ENCODE measurements at places on chromosomes 12 and 14.
A peak's percentile ranks its signal among the peaks of the same experiment; 100 is the strongest.

GRCh38 chr12:68364893-68365725, 32.9 kb upstream of the MDM1 start:
- peak; percentile 95 for DNase-seq

DNA sequence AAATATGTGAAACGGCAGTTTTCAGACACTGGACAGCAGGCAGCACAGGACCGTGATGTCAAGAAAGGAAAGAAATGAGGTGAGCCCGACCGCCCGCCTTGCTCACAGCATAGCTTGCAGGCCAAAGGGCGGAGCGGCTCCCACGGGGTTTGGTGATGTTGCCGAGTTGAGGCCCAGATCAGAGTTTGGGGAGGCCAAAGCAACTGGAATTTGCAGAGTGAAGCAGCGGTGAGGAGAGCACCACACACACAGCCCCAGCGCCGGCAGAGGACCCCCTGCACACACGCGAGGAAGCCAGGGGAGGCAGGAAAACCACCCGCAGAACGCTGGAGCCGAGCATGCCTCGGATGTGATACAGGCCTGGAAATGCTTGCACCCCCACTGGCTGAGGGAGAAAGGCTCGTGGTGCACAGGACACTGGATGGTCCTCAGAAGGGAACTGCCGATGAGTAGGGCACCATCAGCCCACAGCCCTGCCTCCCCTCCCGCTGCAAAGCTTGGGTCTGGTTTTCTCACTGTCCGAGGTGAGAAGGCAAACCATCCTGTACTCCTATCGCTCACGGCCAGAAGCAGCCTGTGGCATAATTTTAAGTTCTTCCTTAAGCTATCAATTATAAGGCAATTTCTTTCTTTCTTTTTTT, 25.7 kb upstream of the PLD4 start:
- no peak for DNase-seq

DNA sequence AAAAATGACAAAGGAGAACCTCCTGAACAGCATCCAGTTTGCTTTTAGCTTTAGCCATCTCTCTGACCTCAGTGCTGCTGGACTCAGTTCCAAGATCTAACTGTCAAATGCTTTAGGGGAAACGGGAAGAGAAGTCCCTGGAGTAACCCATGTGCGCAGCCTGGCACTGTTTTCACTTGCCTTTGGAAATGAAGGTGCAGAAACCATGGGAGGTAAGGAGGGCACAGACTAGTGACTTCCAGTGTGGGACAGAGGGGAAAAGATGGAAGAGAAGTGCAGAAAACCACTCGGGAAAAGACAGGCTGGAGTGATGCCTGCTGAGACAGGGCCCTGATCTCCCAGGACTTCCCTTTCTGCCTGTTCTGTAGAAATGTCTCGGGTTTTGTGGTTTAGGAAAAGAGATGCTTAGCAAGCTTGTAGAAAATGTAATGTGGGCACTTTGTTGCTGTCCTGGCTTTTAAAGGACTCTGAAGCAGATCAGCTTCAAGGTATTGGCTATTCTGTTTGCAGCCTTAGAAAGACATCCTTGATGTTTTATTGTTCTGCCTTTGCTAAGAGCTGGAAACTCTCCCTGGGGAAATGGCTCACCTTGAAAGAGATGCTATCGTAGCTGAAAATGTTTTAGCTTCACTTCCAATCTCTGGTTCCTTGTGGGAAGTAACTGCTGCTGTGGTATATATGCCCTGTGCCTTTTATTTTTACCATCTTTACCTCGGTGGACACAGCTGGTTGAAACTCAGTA, 124.6 kb upstream of the HIF1A start:
- no peak for DNase-seq

DNA sequence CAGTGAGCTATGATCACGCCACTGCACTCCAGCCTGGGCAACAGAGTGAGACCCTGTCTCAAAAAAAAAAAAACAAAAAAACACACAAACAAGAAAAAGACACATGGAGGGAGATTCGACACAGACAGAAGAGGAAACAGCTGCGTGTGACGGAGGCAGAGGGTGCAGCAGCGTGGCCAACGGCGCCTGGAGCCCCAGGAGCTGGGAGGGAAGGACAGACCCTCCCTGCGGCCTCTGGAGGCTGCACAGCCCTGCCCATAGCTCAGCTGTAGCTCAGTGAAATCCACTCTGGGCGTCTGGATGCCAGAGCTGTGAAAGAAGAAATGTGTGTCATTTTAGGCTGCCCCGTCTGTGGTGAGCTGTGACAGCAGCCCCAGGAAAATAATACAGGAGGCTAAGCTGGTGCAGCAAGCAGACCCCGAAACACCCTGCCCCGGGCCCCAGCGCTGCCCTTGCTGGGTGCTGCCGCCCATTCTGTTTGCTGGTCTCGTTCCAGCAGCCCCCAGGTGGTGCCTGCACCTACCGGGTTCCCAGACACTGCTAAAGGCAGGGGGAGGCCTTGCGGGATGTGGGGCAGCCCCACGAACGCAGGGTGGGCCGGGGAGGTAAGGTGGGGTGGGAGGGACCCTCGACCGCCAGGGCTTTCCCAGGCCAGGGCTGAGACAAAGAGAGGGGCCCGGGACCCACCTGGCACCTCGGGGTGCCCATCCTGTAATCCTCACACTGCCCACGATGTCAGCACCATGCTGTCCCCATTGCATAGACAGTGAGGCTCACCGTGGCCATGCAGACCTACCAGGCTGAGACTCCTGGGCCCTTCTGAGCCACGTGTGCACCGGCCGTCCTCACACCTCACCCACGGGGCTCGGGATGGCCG, 21.2 kb downstream of the GALNT9 start:
- no peak for DNase-seq

GRCh38 chr14:54169254-54169924, 212.8 kb upstream of the BMP4 start:
- DNase-seq: no peak

DNA sequence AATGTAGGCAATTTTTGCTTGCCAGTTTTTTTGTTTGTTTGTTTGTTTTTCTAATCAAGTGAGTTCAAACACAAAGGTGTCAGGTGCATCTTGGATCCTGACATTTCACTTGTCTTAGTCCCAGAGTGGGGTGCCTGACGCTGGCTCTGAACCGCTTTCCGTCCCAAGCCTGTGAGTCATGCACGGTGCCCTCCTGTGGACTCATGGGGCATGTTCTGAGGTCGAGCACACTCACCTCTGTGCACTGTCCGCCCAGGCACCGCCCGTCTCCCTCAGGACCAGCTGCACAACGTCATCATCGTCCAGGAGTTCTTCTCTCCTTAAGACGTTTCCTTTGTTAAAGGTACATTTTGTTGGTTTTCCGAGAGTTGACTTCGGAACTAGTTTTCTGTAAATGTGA, 98.2 kb downstream of the GLT1D1 start:
- no peak for DNase-seq

DNA sequence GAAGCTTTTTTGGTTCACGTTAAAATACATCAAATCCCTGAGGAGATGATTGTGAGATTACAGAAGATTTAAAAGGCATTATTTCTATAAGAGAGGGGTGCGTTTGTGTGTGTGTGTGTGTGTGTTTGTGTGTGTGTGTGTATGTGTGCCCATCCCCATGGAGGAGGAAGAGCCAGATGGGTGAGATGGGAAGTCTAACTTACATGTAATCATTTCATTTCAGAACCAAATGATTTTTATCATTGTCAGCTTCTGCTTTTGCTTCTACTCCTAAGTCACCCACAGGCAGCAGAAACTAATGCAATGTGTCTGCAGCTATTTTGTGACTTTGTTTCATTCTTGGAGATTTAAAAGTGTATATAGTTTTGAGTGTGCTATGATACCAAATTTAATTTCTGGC, 68.7 kb downstream of the SLC4A8 start:
- DNase-seq: no peak

- DNase-seq: no peak
Measured at GRCh38 chr14:66045572-66046021, 440.6 kb upstream of the CCDC196 start.

GRCh38 chr14:96231056-96231455, 25.0 kb upstream of the BDKRB1 start:
- DNase-seq: no peak

DNA sequence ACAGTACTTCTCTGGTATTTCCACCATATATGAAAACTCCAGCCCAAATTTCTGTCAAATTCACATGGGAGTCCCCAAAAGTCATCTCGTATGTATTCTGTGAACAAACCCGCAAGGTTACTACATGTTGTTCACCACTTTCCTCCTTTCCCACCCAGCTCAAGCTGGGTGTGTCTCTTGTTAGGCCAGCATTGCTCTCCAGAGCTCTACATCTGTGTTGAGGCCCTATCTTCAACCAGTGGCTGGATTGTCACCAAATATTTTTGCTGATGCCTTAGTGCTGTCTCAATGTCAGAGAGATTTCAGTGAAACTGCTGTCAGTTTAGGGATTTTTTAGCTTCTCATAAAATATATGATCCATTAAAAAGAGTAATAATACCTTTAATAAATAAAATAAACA, 230.9 kb downstream of the BTG1 start:
- no peak for DNase-seq

DNA sequence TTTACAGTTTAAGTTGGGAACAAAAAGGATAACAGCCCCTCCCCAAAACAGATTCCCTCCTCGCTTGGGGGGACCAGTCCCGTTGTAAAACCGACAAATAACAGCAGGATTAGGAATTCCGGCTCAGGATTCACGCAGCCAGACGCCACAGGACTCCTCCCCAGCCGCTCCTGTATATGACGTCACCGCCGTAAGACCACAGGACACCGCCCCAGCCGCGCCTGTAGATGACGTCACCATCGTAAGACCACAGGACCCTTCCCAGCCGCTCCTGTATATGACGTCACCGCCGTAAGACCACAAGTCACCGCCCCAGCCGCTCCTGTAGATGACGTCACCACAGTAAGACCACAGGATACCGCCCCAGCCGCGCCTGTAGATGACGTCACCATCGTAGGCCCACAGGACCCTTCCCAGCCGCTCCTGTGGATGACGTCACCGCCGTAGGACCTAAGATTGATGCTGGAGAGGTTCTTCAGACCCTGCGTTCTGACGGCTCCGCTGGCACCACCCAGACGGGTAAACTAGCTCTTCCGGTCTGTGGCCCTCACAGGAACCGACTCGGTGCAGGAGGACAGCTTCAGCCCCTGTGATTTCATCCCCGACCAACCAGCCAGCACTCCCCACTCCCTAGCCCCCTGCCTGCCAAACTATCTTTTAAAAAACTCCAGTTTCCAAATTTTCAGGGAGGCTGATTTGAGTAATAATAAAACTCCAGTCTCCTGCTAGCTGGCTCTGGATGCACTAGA, 43.9 kb upstream of the FBRSL1 start:
- peak; percentile 93 for DNase-seq

DNA sequence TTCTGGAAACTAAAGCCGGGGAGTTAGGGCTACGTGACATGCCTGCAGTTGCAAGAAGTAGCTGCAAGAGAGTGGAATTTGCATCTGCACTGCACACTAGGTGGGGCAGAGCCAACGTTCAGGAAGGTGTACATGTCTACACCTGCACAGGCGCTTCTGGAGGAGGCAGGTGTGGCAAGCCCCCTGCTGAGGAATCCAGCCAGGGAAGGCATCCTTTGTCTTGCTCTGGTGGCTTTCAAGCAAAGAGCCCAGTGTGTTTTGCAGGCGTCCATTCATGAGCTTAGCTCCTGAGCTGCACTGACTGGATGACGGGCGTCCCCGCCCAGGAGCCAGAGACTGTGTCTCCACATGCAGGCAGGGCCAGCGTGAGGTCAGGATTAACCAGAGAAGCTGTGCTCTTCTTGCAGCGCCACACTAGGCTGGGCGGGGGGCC, 116.3 kb downstream of the ZFP36L1 start:
- DNase-seq: peak; percentile 95

- DNase-seq: no peak
Measured at GRCh38 chr14:92599811-92600210, 86.2 kb downstream of the RIN3 start.

DNA sequence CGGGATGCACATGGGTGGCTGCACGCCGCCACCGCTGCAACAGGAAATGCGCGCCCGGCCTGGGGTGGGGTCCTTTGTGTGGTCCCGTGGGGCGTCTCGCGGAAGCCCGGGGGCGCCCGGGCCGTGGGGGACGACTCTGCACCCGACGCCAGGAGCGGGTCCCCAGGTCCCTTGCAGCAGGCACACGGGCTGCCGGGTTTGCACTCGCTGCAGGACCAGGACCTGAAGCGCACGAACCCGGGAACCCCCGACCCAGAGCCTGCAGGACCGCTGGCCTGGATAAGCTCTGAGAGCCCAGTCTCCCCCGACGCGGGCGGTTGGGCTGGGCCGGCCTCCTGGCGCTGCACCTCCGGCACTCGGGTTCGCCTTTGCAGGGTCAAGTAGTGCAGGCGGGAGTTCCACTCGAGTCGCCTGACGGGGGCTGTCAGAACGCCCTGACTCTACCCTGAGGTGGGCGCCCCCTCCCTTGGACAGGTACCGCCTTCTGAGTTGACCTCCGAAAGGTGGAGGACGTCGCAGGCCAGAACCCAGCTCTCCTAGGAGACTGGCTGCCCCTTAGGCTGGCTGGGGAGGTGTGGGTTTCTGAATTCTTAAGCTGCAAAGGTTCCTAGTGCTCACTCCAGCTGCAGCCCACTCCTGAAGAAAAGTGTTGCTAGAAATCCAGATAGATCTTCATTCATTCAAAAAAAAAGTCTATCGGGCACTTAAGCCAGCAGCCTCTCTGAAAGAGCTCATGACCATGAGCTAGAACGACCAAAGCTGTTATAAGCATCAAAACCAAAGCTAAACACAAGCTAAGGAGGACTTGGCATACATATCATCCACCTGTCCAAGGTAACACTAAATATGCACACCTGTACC, 68.0 kb downstream of the RNF34 start:
- DNase-seq: peak; percentile 76

DNA sequence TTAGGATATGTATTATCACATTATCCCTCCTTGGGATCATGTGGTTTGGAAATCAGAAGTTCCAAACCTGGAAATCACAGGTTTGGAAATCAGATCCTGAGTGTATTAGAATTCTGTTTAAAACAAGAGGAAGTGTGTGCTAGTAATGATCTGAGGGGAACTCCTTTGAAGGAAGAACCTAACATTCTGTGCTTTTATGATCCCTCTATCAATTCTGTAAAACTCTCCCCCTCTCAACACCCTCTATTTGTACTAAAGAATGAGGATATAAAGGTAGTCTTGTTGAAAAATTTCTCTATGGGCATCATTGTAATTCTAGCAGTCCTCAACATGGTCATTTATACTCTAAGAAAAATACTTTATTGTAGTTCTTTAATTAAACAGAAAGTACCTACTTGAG, 97.4 kb downstream of the SRGAP1 start:
- DNase-seq: no peak

GRCh38 chr12:6380141-6381121, 3.5 kb upstream of the LTBR start:
- DNase-seq: no peak

- DNase-seq: no peak
Measured at GRCh38 chr12:64025174-64025958, 180.9 kb downstream of the SRGAP1 start.

- DNase-seq: no peak
Measured at GRCh38 chr14:76784266-76784874, 23.1 kb downstream of the VASH1 start.
